ENCODE measurements at places on chromosomes 6 and 20.

DNA sequence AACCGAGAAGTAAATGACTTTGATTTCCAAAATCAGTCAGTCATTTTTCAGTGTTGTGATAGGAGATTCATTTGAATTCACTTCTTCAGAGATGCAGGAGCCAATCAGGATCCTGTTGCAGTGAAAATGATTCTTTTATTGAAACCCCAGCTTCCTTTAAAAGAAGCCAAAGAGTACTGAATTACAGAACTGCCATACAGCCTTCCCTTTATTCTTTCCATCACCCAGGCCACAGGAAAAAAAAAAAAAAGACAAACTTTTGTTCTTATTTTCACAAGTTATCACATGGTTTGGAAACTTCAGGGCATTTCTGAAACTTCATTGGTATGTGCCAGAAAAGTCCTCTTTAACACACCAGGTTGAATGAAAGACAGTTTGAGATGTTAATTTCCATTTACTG, 1.8 kb upstream of the CARMIL1 start:
- DNase-seq = no peak

- DNase-seq = no peak
These were observed 18.9 kb downstream of the GCLC start for GRCh38 chr6:53526000-53526399.

GRCh38 chr20:51758978-51759544, 9.1 kb downstream of the ATP9A start:
- DNase-seq = no peak

DNA sequence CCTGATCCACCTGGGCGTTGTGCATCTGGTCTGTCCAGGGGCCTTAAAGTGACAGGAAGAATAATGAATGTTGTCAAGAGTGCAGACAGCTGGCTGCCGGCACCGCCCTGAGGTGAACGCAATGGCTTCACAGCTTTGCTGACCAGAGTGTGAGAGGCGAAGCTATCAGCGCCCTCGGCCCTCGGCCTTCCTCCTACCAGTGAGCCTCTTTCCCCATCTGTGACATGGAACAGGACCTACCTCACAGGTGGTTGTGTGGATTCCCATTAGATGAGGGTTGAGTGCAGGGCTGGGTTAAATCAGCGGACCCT, 54.8 kb downstream of the CTCFL start:
- DNase-seq = no peak

DNA sequence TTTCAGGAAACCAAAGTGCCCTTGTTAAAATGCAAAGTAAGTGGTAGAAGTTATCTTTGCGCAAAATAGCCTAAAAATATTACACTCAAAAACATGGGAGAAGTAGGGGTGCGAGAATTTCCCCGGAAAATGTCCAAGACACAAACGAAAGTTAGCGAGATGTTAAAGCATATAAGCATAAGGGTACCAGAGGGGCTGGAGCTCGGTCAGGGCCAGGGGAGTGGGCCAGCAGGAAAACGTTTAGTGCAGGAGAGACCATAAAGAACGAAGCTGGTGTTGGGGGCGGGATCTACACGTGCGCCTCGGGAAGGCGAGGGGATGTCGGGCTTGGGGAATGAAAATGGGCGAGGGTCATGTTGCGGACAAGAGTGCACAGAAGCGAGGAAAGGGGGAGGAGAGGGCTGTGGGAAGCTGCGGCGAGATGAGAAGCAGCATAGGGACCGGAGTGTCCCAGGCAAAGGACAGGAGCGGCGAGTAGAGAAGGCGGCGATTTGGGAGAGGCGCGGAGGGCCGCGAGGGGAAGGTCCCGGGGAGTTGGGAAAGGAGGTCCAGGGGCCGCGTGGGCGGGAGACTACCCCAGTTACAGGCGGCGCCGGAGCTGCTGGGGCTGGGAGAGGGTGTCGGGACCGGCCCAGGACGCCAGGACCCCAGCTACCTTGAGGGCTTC, 600 bp downstream of the XPO5 start:
- no peak for DNase-seq

GRCh38 chr6:39197521-39197920, 31.8 kb downstream of the KCNK5 start:
- DNase-seq = peak; percentile 39

- DNase-seq = peak; percentile 81
These were observed 11.4 kb downstream of the SYNGAP1 start for GRCh38 chr6:33430991-33431879.

- no peak for DNase-seq
These were observed 16.8 kb downstream of the EBF4 start for GRCh38 chr20:2709205-2709981.

GRCh38 chr6:31377029-31377428, 20.1 kb upstream of the HLA-B start:
- no peak for DNase-seq

- no peak for DNase-seq
These were observed 36.3 kb upstream of the RNF8 start for GRCh38 chr6:37317312-37318038.

GRCh38 chr20:62066339-62066982, 780 bp upstream of the TAF4 start:
- peak; percentile 25 for DNase-seq

DNA sequence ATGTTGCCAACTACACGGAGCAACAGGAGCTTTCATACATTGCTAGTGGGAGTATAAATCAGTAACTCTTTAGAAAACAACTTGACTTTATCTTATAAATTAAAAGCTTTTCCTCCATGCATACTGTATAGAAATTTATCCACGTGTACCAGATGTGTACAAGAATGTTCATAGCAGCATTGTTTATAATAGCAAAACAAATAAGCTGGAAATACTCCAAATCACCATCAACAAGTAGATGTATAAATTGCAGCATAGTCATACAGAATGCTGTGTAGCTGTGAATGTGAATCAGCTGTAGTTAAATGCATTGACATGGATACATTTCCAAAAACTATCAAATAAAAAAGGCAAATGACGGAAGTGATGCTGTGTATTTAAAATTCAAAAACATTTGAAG, 6.0 kb downstream of the PSMF1 start:
- DNase-seq = no peak

DNA sequence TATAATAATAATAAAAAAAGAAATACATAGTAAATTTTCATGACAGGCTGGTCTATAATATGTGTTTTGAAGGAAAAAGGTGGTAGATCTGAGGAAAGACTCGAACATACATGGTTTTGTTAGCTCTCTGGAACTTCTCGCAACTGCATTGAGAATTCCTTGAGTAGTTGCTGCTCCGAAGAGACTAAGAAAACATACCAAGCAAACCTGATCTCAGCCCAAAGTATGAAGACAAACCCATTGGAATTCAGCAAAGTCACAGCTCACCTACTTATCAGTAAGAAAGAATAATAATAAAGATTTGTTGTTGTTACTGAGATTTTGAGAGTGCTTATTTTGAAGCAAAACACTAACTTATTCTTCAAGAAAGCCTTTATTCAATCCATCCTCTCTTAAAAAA, 1107.1 kb upstream of the EYS start:
- DNase-seq = no peak

DNA sequence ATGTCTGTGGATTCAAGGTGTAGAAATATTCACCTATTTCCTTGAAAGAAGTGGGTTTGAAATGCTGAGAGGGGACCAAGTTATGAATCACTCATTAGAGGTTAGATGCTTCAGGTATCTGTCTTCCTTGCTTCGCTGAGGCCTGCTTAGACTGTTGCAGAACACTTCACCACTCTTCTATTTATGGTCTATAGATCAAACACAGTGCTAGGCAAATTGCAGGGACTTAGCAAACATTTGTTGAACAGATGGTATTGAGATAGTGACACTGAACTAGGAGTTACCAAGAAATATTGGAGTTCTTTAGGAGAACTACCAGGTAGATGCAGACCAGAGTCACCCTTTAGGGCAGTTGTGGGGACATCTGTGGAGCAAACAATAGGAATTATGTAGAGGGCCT, 123.8 kb downstream of the RFPL4B start:
- no peak for DNase-seq

DNA sequence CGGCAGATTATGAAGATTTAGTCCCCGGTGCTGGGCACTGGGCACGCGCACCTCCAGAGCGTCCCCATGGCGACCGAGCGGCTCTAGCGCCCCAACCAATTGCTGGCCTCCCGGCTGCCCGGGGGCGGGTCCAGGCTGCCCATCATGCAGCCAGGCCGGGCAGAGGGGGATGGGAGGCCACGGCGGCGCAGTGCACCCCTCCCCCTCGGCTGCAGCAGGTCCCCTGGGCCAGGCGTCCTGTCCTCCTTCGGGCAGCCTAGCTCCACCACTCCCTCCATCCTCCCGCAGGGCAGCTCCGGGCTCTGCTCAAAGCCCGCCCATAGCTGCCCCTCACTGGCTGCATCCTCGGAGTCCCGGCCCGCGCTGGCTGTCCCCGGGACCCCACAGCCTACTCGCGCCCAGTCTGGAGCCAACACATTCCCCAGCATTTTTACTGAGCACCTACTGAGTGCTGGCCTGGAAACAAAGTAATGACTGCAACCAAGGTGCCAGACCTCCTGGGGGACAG, 99.4 kb downstream of the ASXL1 start:
- peak; percentile 44 for DNase-seq

DNA sequence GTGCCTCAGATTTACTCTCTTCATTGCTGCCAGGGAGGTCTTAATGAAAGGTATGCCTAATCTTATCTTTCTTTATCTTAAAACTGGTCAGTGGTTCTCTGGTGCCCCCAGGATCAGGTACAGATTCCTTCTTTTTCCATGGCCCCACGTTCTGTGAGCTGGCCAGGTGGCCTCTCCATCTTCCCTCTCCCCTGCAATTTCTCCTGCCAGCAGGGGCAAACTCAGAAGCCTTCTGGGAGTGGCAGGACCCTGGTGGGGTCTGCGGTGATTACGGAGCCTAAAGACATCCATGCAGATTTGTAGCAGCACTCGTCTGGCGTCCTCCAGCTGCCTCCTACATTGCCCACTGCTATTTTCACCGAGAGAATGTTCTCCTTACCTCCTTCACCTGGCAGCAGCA, 95.8 kb downstream of the CCDC170 start:
- DNase-seq = no peak

GRCh38 chr6:6661684-6662083, 73.2 kb downstream of the LY86 start:
- peak; percentile 89 for DNase-seq

GRCh38 chr6:29965873-29966601, 23.7 kb downstream of the HLA-A start:
- peak; percentile 80 for DNase-seq

DNA sequence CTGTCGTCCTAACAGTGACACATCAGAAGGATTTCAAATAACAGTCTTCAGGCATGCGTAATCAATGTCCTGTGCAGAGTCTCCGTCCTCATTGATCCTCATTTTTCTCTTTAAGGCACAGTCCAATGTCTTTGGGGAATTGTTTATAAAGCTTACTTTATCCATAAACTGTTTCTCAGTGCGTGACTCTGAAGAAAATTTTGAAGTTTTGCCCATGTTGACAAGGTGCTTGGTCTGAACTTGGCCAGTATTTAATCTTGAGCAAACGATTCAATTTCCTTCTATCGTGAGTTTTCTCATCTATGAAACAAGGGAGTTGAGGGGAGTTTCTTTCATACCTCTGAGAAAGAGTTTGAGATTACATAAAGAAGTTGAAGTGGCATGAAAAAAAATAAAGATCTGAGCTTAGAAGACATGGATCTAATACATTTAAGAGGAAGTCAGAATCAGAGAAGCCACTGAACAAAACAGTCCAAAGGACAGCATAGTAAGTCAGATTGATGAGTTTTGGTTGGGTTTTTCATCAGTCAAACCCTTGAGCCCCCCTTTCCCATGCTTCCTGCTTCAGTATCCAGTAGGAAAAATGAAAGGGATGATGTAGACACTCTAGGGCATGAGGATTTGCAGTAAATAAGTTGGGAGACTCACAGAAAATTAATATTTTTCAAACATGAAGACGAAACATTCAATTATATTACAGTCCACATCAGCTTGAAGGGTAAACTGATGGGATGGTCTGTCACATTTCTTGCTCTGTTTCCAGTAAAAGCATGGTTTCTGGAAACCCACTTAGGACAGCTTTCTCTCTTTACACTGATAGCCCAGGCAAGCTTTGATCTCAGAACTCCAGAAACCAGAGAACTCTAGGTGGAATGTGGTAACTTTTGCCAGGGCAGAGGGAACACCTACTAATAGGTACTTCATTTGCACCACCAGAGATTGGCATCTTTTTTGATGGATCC, 8.1 kb downstream of the EDN1 start:
- DNase-seq = no peak

GRCh38 chr6:75350808-75351207, 66.2 kb upstream of the TMEM30A start:
- no peak for DNase-seq

DNA sequence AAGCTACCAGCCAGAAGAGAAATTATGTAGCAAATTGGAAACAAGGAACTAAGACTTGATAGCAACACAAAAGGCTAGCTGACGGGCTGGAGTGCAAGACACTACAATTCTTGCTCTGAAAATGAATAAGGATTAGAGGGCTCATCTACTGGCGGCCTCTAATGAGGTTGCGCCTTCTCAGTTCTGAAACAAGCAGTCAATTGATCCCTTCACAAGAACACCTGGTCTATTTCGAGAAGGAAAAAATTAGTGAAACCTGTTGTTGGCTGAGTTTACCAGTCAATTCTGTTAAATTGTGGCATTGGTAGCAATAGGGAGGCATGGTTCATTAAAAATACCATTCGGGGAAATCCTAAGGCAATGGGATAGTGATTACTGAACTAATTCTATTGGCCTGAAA, 74.8 kb upstream of the JARID2 start:
- DNase-seq = no peak

DNA sequence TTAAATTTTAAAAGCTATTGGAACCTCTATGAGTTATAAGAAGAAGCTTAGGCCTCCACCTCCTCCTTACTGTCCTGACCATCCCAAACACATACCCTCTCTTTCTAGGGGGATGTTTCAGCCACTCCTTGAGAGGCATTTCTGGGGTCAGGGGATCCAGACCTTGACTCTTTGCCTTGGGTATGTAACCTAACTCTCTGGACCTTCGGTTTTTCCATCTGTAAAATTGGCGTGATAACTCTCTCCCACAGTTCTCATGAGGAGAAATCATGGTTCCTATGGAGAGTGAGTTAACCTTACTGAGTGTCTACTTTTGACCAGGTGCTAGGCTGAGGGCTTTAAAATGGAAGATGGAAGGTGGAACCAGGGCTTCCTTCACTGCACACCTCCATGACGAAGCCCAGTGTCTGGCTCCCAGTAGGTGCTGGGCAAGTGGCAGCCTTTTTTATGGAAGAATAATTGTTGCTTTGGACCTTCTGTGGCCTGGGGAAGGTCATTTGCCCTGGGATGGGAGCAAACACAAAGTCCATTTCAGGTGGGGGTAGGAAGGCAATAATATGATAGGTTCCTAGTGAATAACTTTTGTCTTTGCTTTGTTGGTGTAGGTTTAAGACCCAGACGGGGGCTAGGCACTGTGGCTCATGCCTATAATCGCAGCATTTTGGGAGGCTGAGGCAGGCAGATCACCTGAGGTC, 18.4 kb downstream of the FOXP4 start:
- DNase-seq = no peak
